ENCODE measurements at places on chromosomes 7 and 10.

GRCh38 chr10:59808896-59809643 is 55.8 kb upstream of the MRLN start:
- peak; percentile 49 for DNase-seq

GRCh38 chr7:2460641-2461040 is 15.6 kb downstream of the GRIFIN start:
- DNase-seq = no peak

DNA sequence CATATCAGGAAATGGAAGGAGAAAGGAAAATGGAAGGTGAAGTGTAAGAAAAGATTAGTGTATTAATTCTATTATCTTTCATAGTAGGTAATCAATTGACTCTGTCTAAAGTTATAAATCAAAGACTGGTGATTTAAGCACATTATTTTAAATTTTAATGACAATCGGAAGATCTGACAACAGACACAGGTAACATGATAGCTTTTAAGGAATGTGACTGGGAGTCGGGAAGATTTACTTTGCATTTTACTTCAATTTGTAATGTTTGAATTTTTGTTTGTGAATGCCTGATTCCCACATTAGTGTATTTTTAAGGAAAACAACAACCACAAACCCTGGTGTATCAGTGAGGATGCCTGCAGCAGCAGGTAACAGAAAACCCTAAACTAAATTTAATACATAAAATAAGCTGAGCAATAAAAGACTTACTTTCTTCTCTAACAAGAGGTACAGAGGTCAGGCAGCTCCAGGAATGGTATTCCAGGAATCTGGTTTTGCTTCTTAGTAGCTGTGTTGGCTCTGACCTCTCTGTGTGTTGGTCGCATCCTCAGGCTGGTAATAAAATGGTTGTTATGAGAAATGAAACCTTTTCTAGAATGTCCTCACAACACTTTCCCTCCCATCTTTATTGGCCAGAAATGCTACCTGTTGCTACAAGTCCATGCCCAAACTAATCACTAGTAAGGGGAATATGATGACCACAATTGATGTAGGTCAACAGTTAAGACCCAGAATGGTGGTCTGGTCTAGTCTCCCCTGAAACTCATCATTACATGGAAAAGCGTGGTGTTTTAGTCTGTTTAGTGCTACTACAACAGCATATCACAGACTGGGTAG is 12.2 kb downstream of the DNAJB9 start:
- no peak for DNase-seq

GRCh38 chr7:130894909-130895750 is 161.1 kb upstream of the KLF14 start:
- no peak for DNase-seq

DNA sequence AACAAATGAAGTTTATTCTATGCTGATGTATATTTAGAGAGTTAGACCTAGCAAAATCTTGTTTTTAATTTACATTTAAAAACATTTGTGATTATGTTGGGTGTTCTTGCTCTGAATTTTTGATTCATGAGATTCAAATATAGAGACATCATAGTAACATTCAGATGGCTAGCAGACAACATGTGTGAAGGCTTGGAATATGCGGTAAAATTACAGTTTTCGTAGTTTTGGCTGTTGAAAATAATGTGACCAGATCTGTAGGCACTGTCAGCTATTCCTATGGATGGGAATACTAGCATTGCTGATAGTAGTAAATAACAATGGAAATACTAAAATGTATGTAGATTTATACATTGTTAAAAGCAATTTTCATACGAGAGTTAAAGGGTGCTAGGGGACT is 131.9 kb downstream of the KAT6B start:
- no peak for DNase-seq

GRCh38 chr10:21637795-21638194 is 103.8 kb downstream of the MLLT10 start:
- DNase-seq = no peak

GRCh38 chr7:111525100-111525499 is 37.2 kb downstream of the IMMP2L start:
- no peak for DNase-seq

GRCh38 chr7:74032191-74032490 is 4.2 kb downstream of the ELN start:
- no peak for DNase-seq

DNA sequence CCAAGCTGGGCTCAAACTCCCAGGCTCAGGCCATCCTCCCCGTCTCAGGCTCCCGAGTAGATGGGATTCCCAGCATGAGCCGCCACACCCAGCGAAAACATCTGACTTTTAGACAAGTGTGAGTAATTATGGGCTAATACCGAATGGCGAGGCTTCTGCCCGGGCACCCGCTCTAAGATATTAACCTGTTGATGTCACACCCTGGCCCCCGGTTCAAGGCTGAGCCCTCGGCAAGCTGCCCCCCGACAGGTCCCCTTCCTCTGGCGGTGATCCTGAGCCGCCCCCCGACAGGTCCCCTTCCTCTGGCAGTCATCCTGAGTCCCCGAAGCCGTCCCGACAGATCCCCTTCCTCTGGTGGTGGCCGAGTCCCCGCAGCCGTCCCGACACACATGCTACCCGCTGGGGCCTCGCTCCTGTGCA is 5.2 kb downstream of the PSMG3 start:
- no peak for DNase-seq

- DNase-seq = no peak
Observed at GRCh38 chr10:129033340-129033739, 433.7 kb upstream of the MGMT start.

DNA sequence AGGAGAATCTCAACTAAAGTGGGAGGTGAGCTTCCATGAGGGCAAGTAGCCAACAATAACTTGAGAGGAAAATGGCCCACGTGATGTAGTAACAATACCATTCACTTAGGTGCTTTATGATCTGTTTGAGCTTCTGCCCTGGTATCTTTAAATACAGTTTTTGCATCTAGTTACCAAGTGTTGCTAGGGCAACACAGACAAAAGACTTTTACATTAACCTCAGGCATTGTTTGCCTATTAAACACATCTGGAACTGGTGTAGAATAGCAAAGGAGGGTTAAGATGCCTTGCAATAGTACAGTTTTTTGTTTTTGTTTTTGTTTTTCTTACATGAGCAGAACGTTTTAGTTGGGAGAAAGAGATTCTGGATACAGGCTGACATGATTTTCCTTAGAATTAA is 97.7 kb upstream of the MTPN start:
- no peak for DNase-seq

- DNase-seq = no peak
Observed at GRCh38 chr7:149729983-149730801, 43.2 kb downstream of the ZNF467 start.

DNA sequence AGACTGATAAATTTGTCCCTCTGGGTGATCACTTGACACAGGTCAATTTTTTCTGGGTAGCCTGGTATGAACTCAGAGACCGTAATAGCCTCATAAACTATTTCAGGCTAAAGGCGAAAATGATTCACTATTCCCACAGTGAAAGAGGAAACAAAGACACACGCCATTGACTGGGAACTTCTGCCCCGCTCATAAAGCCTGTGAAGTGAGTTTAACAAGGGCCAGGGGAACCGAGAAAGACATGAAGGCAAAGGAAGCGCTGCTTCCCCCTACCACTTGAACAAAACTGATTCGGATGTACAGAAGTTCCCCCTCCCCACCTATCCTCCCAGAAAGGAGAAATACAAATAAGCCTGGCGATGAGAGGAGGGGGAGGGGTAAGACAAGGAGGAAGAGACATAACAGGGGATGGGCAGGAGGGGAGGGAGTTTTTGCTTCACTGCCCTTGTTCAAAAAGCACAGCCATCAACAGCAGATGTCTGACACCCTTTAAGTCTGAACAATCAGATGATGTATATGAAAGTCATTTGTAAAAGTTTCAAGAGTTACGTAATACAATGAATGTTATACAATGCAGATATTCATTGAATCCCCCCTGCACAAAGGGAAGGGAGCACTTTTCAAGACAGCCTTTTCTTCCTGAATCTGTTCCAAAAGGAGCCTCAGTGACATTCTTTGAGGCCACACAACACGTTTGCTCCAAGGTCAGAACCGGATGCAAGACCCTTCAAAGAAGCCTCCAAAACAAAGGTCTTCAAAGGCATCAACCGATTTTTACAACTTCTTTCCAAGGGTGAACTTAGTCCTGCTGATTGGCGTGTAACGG is 734 bp downstream of the ABCB4 start:
- DNase-seq = peak; percentile 21

DNA sequence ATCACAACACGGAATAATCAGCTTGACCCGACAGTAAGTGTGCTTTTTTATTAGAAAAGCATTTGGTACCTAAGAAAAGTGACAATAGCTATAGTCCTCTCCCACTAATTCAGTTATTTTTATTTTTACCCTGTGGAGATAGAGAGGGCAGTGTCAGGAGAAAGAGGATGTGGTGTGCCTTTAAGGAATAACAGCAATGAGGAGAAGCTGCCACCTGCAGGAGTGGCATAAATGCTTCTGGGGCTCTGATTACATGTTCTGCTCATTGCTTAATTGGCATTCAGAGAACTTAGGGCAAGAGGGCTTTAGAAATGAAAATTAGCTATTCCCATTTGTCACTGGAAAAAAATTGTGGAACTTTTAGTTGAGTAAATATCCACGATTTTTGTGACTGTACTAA is 60.1 kb downstream of the DENND11 start:
- no peak for DNase-seq

DNA sequence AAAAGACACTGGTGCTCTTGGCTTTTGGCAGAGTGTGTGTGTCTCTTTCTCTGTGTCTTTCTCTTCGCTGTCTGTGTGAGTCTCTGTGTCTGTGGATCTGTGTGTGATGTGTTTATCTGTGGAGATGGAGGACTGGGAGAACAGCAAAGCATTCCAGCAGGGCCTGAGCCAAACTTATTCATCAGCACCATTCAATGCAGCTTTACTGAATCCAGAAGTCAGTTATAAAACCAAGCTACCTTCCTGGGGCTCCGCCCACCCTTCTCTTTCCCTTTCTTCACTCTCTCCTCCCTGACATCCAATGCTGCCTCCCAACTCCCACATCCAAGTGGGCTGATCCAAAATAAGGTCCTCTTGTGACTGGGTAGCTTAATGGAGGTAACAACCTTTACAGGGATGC is 3.9 kb downstream of the SGMS1 start:
- DNase-seq = no peak

GRCh38 chr7:158750702-158751101 is 46.1 kb upstream of the NCAPG2 start:
- no peak for DNase-seq

DNA sequence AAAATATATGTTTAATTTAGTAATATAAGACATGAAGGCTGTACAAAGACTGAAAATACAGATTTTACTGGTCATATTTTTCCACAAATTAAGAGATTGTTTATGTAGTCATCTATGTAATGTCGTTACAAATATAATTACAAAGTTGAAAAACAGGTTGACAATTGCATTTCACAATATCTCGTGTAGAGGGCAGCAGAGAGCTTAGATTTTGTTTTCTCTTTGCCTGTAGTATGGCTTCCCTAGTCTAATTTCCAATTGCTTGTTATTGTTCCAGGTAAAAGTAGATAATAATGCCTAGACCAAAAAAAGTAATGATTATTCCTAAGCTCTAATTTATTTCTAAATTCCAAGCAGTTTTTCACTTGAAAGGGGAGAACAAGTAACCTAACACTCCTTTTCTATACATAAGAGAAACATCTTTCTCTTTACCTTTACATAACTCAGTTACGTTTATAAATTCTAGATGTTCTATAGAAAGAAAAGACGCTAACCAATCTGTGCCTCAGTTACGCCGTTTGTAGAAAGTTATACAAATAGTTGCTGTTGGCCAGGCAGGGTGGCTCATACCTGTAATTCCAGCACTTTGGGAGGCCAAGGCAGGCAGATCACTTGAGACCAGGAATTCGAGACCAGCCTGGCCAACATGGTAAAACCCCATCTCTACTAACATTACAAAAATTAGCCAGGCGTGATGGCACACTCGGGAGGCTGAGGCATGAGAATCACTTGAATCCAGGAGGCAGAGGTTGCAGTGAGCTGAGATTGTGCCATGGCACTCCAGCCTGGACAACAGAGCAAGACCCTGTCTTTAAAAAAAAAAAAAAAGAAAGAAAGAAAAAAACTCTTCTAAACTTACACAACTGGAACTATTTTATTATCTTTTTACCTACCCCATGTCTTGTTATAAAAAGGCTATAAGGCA is 30.0 kb downstream of the NET1 start:
- peak; percentile 64 for DNase-seq

DNA sequence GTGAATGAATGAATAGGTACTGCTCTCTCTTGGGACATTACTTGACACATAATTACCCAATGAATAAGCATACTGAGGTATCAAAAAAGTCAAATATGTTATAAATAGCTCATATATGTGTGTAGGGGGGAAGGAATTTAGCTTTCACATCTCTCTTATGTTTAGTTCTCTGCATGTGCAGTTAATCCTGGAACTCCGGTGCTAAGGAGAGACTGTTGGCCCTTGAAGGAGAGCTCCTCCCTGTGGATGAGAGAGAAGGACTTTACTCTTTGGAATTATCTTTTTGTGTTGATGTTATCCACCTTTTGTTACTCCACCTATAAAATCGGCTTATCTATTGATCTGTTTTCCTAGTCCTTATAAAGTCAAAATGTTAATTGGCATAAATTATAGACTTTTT is 1.2 kb downstream of the CFTR start:
- DNase-seq = no peak

- no peak for DNase-seq
Observed at GRCh38 chr10:97861097-97861750, 11.6 kb downstream of the GOLGA7B start.

DNA sequence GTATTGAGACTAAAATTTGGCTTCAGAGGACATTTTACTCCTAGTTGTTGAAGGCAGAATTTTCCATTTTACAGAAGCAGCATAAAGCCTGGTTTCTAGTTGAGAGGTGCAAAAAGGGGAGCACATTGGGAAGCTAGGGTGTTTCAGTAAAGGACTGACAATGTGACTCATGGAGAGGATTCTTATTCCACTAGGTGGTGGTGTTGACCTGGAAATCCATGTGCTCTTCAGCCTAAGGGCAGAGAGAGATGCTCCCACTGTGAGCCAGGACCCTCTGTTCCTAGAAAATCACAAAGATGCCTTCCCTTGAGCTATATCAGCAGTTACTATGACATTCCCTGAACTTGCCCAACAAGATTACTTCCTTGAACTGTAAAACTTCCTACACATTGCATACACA is 687.8 kb downstream of the IPMK start:
- no peak for DNase-seq

DNA sequence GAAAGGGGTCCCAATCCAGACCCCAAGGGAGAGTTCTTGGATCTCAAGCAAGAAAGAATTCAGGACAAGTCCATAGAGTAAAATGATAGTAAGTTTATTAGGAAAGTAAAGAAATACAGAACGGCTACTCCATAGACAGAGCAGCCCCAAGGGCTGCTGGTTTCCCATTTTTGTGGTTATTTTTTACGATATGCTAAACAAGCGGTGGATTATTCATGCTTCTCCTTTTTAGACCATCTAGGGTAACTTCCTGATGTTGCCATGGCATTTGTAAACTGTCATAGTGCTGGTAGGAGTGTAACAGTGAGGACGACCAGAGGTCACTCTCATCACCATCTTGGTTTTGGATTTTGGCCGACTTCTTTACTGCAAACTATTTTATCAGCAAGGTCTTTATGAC is 1033.4 kb downstream of the SORCS3 start:
- no peak for DNase-seq

DNA sequence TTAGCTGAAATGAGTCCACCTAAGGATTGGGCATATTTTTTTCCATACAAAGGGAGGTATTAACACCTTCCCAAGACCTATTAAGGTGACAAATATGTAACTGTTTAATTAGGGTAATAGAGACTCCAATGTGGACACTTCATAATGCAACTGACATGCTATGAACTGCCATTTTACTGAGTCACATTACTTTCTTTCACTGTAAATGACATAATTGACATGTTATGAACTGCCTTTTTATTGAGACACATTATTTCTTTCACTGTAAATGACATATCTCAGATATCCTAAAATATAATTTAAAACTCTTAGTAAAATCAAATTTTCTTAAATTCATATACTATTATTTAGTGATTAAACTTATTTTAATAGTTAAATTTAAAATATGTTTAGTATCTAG is 528.8 kb upstream of the PCDH15 start:
- no peak for DNase-seq
